ENCODE measurements at places on chromosomes 1 and 21. TPM values are rescaled to one million over a fixed set of nuclear protein-coding genes. Genes with fewer than 3 reads are reported as not detected.

DNA sequence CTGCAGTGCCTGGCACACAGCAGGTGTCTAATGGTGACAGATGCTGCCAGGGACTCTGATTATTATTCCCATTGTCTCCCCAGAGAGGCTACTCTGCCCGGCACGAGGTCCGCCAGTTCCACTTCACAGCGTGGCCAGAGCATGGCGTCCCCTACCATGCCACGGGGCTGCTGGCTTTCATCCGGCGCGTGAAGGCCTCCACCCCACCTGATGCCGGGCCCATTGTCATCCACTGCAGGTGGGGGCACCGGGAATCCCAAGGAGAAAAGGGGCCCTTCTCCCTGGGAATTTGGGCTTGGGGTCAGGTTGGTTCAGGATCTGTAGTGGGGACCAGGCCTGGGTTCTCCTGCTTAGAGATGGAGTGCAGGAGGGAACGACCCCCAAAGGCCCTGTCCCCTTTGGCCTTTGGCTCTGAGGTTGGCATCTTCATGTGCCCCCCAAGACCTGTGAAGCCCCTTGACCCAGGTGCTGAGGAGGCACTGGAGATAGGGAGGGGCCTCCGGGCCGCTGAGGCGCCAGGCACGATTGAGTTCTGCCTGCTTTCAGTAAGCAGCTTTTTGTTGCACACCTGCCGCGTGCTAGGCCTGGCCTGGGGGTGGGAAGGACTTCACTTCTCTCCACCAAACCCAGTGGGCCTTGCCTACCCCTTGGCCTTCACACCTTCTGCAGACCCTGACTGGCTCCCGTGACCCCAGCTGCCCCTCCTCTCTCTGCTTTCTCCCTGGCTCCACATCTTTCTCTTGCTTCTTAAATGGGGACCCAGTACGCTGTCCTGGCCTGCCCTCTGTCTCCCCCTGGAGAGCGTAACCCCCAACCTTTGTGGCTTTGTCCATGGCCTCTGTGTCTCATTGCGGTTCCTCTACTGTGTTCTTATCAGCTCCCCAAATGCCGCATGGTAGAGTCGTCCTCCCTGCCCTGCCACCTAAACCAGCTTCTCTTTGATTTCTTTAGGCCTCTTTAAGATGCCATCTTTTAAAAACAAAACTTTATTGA, 76.4 kb downstream of the PTPRU start:
- DNase-seq: no peak

DNA sequence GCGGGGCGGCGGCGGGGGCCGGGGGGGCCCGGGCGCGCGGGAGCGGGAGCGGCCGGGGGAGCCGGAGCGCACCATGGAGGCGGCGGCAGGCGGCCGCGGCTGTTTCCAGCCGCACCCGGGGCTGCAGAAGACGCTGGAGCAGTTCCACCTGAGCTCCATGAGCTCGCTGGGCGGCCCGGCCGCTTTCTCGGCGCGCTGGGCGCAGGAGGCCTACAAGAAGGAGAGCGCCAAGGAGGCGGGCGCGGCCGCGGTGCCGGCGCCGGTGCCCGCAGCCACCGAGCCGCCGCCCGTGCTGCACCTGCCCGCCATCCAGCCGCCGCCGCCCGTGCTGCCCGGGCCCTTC, 546 bp downstream of the SKI start:
- DNase-seq: no peak

GRCh38 chr1:30807318-30808066, 49.9 kb upstream of the LAPTM5 start:
- peak; percentile 51 for DNase-seq

- DNase-seq: peak; percentile 46
These were observed 93.8 kb upstream of the ETV3 start for GRCh38 chr1:157231846-157232525.

GRCh38 chr1:17405898-17406759, 33.3 kb downstream of the RCC2 start:
- DNase-seq: peak; percentile 39

DNA sequence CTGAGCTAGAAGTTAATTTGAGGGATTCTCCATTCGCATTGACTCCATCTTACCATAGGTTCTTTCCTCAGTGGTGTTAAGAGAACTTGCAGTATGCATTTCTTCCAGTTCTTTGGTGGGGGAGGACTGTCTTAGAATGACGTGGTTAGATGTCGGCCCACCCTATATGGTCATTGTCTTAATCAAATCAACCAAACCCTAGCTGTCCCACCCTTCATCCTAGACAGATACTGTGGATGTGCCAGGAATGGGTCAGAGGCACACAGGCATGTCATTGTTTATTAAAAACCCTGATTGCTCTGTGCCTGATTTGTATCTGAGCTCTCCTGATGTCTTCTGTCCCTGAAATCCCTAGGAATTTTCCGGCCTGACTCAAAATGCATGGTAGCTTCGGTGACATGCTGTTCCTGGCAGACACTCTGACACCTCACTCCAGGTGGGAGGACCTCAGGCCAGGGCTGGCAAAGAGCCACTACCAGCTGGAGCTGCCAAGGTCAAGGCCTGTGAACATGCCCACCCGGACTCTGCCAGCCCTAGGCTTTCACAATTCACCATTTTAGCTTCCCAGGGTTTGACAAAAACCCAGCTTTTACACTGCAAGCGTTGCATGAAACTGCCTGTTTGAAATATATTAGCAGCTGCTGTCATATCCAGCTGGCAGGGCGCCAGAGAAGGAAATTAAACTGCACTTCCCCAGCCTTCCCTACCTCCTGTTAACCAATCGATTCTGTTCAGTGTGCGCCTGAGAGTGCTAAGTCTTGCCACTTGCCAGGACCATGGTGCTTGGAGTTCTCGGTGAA, 134.0 kb downstream of the FAM78B start:
- DNase-seq: no peak

DNA sequence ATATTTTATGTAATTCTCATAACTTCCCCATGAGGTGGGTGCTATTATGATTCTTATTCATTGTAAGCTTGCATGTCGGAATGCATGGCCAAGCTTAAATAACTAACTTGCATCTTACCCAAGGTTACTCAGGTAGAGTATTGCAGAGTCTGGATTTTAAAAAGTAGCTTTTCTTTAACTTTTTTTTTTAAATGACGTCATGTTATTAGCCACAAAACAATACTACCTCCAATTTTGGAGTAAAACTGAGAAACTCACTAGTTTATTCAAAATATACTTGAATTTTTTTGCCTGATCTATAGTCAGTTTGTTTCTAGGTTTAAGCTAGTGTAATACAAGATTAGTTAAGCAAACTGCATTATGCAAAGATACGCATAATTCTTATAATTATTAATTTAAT, 57.8 kb downstream of the NEGR1 start:
- DNase-seq: no peak

- no peak for DNase-seq
These were observed 37.2 kb upstream of the TRAPPC10 start for GRCh38 chr21:43974791-43975468.

DNA sequence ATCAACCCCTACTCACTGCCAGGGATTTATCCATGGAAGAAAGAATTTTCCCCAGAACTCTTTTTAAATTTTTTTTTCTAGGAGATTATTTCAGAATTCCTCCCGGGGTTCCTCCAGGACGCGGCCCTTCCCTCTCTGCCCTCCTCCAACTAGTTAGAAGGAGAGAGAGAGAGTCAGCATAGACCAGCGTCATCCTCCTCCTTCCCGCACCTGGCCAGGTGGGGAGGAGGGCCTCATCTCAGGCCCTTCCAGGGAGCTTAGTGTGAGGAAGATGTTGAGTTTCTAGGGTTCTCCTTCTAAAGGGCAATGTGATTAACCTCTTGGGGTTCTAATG, 63.6 kb downstream of the CDK18 start:
- no peak for DNase-seq

DNA sequence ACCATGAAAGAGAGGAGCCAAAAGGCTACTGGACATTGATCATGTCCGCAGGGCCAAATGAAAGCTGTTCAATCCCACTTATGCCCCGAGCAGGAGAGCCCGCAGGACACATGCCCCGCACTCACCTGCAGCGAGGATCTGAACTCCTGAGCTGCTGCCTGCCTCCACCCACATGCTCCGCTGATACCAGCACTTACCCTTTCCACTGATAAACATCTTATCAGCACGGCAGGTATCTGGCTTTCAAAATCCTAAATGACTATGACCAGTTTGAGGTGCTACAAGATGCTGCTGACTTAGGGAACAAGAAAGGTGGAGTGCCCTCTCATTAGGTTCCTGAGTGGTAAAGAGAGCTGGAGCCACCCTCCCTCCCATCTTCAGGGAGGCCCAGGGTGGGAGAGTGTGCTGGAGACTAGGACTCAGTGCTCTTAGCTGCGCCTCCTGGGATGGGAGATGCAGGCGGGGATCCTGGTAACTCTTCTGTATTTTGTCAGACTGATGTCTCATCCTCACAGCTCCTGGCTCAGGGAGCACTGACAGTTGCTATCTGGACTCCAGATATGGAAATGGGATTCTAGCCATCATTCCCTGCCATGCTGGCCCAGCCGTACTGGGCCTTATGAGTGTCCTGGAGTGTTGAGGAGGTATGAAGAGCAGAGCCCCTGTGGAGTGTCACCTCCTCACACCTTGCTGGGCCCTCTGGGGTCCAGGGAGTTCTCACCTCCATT, 86.4 kb upstream of the F3 start:
- DNase-seq: no peak

DNA sequence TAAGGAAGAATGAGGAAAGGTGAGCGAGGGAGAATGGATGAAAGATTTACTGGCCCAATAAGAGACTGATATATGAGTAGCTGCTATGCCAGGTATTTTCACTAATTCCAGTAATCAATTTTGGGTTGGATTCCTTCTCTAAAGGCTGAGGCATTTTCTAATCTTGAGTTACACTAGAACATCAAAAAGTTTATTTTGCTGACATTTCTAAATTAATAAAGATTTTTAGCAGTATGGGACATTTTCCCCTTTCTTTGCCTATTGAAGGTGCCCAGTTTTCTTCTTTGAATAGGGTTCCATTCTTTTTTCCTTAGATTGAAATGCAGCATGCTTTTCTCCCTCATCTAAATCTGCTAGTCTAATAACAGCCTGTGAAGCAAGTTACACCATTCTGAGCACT, 52.9 kb downstream of the ZNHIT6 start:
- no peak for DNase-seq

GRCh38 chr1:20072771-20073170, 2.8 kb downstream of the PLA2G5 start:
- DNase-seq: no peak

DNA sequence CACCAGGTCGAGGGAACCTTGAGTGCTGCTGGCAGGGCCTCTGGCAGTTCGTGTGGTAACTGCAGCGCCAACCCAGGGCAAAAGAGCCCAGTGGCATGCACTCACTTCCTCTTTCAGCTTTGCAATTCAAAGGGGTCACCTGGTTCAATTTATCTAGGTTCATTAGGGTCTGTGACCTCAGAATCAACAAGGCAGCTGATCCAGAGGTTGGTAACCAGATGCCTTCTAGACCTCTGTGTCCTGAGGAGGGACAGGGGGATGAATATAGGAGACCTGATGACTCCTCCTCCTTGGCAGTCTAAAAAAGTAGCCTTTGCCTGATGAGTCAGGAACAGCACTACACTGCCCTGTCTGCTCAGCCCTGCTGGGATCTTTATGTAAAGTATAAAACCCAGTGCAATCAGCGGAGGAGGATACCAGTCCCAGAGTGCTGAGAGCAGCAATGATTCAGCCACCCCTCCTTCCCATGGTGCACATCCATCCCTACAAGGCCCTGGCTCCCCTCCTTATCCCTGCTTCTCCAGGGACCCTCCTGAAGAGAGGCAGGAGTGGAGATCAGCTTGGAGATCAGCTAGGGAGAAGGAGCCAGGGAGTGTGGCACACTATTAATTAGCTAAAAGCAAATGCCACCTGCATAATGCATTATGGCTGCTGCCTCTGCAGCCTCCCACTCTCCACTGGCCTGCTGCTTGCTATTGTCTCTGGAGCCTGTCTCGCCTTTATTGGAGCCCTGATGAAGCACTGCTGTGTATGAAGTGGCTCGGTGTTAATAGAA, 11.2 kb upstream of the FMOD start:
- DNase-seq: no peak

GRCh38 chr1:180616439-180616838, 15.4 kb upstream of the XPR1 start:
- no peak for DNase-seq

DNA sequence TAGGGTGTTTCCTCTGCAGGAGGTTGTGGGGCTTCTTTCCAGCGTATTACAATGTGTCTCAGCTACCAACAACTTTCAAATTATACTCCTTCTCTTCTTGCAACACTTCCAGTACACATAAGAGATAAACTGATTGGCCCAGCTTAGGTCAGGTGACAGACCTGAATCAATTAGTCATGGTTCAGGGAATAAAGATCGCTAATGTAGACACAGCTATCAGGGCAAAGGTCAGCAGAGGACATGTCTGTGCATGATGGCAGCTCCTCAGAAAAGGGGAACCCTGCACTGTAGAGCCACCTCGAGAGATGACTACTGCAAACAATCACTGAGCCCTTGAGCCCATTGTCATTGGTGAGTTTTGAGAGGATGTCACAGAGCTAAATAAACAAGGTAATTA, 36.8 kb upstream of the PKN2 start:
- DNase-seq: peak; percentile 19

NPHS2 gene
- not detected for total RNA-seq

PTGFRN gene
- 76.7 TPM for total RNA-seq

PTPRF gene
- 259 TPM for total RNA-seq

ZC3H12A gene
- total RNA-seq: 18.7 TPM

RBP7 gene
- 9.7 TPM for total RNA-seq
